Stimulated activated CD8-positive, alpha-beta memory T cell treated with anti-CD3 and anti-CD28 coated beads, Interleukin-12 subunit alpha, Interleukin-12 subunit beta, amount 100 ng/mL, for 4 hours (primary cell): ENCODE measurements at places on chromosomes 13 and 19.

DNA sequence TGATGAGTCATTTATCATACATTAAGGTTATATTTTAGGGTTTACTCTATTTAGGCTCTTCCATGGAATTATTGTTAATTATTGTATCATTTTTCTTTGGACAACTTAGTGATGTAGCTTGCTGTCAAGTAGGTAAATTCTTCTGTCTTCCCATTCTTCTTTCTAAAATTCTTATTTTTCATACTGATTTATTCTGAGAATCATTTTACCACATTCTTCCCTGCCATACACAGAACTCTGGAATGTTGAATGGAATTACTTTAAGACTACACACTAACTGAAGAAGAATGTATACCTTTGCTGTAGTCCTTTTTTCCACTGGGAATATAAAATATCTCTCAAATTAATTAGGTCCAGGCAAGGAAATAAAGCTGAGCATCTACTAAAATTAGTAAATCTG, 24.5 kb upstream of the SLC7A1 start:
- no peak for DNase-seq

GRCh38 chr19:36420961-36421748, 2.7 kb upstream of the ZFP82 start:
- no peak for DNase-seq

GRCh38 chr13:32432856-32433255, 4.9 kb upstream of the N4BP2L1 start:
- no peak for DNase-seq

DNA sequence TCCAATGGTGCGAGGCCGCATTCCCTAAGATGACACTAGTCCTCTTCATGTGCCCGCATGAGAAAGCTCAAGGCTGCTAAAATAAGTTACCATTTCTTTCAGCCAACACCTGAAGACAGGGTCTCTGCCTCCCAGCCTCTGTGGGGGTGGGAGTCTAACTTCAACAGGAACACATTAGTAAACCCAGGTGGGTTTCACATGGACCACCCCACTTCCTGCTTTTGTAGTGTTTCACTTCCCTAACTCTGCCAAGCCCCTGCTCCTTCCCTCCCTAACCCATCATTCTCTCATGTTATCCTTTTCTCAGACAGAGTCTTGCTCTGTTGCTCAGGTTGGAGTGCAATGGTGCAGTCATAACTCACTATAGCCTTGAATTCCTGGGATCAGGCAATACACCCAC, 783.6 kb downstream of the UQCRFS1 start:
- DNase-seq: no peak

DNA sequence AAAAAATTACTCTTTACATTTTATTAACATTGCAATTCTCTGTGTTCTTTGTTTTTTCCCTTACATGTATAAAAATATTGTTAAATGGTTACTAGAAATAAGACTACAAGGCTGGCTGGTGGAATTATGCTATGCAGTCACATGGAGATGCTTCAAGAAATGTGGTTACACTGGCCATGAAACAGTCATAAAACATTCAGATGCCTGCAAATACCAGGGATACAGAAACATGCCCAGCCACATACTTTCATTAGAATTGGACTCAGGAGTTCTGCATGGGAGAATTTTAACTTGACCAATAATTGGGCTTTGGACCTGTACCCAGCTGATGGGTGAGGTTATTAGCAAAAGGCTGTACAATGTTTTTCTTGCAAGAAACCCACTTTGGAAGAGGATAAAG, 1407.7 kb upstream of the SLC10A2 start:
- DNase-seq: no peak

GRCh38 chr13:23941211-23941610, 43.9 kb upstream of the C1QTNF9B start:
- DNase-seq: no peak

DNA sequence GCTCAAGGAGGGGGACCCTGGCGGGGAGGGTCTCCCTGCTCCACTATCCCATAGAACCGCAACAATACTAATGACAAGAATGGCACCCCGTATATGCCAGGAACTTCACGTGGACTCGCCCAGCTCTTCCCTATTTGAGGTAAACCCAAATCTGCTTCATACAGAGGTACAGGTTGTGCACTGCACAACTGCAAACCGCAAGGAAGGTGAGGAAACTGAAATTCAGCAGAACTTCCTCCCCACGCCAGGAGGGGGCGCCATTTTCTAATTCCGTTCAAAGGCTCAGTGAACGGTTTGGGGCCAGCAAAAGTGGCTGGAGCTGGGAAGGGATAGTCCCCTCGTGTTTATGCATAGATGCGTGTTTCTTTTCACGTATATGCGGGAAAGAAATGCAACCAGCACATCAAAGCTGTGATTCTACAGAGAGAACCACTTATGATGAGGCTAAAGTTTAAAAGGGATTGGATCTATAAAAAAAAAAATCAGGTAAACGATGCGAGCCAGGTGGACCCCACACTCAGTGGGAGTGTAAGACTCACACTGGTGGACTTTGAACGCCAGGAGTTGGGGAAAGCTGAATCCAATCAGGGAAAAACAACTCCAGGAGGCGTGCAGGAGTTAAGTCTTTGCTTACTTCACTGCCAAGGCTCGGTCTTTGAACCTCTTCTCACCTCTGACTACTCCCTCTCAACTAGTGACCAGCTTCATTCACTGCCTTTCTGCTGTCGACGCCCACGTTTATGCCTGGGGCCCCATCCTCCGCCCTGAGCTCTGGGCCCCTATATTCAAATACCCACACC, 20.3 kb downstream of the C19orf81 start:
- no peak for DNase-seq
